GM12864 (cell line): ENCODE measurements at places on chromosomes 16 and 17.

DNA sequence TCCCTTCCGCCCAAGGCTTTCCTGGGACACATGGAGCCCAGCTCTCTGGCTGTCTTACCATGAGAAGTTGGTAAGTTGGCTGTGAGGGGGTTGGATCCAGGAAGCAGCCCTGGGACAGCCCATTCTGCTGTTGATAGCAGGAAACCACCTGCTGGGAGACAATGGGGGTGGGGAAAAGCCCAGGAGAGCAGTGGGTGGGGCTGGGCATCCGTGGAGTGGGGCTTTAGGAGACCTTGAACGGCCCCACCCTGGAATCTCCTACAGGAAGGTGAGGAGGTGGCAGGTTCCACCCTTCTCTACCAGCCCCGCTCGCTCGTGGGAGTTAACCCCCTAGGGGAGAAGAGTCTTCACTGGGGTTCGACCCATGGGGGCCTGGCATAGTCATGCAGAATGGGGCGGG lies 5.8 kb downstream of the TMEM92 start:
- no peak for DNase-seq

DNA sequence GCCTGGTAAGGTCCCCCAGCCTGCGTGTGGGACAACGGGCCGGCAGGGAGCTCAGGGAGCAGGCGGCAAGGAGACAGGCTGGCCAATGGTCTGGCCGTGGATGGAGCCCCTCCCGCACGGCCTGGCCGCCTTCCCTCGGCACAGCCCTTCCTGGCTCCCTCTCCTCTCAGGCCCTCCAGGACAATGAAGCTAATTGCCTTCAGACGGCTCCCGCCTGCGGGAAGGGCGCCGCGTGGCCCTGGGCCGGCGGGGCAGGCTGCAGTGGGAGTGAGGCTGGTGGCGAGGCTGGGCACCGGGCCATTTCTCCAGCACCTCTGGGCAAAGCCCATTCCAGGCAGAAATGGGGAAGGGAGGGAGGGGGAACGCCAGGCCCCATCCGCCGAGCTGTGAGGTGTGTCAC lies 50.9 kb downstream of the ENGASE start:
- no peak for DNase-seq

DNA sequence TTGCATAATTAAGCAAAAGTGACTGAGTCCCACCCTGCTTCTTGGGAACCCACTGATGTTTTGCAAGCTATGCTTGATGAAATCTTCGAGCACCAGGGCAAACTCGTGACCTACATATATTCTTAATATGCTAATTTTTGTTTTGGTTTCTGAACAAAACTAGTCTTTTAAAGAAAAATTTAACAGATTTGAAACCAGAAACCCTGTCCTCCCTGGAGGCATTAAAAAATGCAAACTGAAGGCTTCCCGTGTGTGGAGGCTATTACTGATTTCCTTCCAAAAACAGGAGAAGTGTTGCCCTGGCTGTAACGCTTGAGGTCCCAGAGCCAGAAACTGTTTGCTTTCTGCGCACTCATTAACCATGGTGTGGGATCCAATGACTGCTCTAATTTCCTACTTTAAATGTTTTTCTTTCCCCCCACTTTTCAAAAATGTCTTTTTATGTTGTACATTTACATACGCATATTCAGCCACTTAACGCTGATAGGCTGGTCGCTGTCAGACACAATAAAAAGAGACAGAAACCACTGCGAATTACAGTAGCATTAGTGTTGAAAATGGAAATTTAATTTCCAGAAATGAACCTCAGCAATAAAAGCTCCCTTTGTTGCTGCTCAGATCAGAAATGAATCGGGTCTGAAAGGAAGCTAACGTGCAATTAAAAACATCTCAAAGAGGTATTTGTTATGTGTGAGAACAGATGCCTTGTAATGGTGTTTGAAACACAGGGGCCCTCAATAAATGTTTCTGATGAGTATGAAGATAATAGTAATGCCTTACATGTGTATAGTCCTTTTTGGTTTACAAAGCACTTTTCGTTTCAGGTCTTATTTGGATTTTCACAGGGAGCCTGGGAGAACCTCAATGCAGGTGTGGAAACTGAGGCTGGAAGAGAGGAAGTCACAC lies 39.9 kb upstream of the IRX6 start:
- no peak for DNase-seq

DNA sequence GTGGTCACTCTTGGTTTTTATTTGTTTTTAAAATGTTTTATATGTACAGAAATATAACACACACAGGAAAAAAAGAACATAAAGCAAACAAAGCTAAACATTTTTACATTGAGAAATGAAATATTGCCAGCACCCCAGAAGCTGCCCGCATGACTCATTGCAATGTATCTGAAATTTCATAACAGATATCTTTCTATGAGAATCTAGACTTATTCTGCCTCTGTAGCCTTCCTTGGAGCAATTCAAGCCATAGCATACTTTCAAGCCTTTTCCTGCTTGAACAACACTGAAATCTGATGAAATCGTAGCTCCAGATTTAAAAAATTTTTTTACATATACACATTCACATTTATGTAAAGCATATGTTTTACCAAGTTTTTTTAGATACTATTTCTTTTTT lies 86.9 kb downstream of the RBBP6 start:
- DNase-seq, result no peak

DNA sequence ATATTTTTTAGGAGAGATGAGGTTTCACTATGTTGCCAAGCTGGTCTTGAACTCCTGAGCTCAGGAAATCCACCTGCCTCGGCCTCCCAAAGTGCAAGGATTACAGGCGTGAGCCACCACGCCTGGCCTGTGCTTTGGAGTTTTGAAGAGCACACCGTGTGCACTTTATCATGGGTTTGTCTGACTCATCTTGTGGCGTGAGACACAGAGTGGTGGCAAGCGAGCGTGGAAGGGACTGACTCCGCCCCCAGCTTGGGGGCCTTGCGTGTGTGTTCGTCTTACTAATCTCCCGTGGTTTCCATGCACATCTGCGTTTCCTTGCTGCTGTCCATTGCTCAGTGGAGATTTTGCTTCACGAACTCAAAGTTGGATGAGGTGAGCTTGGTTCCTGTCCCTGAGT lies 22.9 kb downstream of the CRAMP1 start:
- DNase-seq, result no peak

DNA sequence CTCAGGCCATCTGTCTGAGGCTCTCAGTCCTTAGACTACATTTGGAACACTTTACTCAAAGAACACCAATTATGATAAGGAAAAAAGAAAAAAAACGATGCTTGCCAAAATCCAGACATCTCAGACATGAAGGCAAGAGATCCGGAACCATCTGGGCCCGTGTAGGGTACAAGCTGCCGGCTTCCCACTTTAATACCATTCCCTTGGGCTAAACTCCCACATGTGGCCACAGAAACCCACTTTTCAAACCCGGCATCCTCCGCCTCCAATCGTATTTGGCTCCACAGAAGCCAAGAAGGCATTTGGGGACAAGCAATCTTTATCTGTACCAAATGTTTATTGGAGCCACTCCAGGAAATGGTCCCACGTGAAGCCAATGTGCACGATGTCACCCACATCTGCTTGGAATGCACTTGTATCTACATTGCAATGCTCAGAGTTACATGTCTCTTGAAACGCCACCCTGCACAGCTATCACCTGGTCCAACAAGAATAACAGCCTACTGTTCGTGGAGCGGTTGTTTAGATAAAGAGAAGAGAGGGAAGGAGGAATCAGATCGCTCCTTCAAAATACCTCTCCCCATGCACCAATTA lies 33.5 kb downstream of the XYLT1 start:
- DNase-seq, result no peak

DNA sequence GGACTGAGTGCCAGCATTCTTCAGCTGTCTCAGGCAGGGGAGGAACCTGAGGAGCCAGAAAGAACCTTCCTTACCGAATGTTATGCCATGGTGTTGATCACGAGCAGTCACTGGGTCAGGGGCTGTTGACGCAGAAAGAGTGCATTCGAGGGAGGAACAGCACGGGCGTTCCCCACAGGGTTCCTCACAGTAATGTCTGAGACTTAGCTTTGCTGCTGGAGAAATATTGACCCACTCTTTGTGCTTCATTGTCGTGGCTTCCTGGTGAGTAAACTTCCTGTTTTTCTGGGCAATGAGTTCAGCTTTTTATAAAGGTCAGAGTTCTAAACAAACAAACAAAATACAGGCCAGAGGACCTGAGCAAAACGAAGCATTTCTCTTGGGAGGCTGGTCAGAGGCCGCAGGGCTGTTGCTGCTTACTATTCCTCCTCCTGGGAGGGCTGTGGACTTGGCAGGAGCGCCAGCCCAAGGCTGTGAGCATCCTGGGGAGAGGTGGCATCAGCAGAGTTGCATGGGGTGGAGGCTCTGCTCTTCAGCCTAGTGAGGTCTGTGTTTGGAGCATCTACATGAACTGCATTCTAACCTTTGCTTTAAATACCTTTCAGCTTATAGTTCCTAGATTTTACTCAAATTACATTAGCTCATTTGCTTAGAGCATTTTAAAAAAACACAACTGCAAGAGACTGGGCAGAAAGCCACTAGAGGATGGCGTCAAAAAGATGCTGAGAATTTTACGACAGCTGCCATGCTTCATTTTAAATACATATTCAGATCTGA lies 143.1 kb upstream of the CACNG5 start:
- no peak for DNase-seq
